ENCODE measurements at places on chromosomes 4 and X.

- DNase-seq = no peak
- no peaks in the 10 kb centered on the region for H3K4me1 ChIP-seq
- no peak overlapping the region for H3K27ac ChIP-seq
- H3K4me3 ChIP-seq = no peak overlapping the region
- no peaks in the 10 kb centered on the region for H3K36me3 ChIP-seq
- no peaks in the 10 kb centered on the region for H3K27me3 ChIP-seq
Measured at GRCh38 chr4:78863991-78864390, 75.2 kb downstream of the PAQR3 start.

DNA sequence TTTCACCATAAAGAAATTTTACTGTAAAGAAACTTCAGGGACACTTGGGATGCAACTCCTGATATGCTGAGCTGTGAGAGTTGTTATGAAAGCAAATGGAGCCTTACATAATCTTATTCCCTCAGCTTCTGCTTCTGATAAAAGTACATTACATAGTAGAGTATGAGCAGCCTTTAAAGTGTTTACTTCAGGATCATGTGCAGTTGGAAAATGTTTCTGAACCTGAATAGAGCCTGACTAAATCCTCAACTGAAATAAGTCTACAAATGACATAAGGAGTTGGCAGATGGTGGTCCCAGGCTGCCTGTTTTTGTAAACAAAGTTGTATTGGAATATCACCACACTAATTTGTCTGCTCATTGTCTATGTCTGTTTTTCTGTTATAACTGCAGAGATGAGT lies 19.3 kb downstream of the RASSF6 start:
- H3K4me1 ChIP-seq = no peaks in the 10 kb centered on the region
- no peaks in the 10 kb centered on the region for H3K36me3 ChIP-seq
- H3K4me3 ChIP-seq = no peak overlapping the region
- no peaks in the 10 kb centered on the region for H3K27me3 ChIP-seq

DNA sequence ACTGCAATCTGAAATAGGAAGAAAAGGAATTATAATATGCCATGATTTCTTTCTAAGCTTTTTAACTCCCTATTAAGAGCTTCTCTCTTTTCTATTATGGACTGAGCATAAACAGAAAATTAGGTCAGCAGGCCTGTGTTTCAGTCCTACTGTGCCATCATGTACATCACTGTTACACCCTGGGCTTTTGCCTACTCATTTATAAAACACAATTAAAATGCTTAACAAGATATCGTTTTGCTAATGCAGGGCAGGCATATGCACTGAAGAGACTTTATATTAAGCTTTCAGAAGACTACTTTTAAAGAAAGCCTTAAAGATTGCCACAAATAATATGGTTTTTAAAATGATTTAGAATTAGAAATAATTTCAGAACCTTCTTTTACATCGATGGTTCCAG lies 828 bp upstream of the BBS12 start:
- DNase-seq = no peak
- H3K27ac ChIP-seq = peak overlapping the region; percentile 58
- H3K27me3 ChIP-seq = no peaks in the 10 kb centered on the region
- no peaks in the 10 kb centered on the region for H3K36me3 ChIP-seq

DNA sequence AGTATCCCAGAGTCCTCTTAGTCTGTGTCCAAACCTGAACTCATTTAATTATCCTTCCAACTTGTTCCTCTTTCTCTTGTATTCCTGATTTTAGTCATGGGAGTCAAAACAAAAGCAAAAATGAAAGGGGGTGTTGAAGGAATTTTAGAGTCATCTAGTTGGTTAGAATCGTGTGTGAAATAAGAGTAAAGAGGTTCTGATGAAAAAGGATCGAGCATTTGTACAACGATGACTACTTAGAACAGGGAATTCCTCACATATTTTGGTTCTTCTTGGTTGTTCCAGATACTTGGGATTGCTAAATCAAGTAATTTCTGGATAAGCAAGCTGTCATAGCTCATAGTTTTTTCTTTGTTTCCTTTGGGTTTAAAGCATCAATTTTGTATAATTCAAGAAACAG lies 194.4 kb downstream of the BCOR start:
- H3K4me1 ChIP-seq = no peaks in the 10 kb centered on the region
- no peak for DNase-seq
- no peak overlapping the region for H3K27ac ChIP-seq
- no peak overlapping the region for H3K4me3 ChIP-seq
- no peaks in the 10 kb centered on the region for H3K27me3 ChIP-seq

DNA sequence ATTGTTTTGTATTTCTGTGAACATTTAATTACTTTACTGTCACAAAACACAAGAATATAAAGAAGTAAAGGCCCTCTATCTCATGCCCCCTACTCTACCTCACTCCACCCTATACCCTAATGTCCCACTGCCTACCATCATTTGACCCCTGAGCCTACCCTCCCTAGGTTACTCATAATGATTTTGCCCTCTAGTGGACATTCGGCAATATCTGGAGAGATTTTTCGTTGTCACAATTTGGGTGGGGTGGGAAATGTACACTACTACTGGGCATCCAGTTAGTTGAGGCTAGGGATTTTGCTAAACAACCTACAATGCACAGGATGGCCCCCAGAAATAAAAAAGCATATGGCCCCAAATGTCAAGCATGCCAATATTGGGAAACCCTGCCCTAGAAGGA lies 10.2 kb downstream of the TEX13A start:
- DNase-seq = no peak
- H3K27me3 ChIP-seq = no peaks in the 10 kb centered on the region
- H3K27ac ChIP-seq = no peak overlapping the region
- no peaks in the 10 kb centered on the region for H3K4me1 ChIP-seq

DNA sequence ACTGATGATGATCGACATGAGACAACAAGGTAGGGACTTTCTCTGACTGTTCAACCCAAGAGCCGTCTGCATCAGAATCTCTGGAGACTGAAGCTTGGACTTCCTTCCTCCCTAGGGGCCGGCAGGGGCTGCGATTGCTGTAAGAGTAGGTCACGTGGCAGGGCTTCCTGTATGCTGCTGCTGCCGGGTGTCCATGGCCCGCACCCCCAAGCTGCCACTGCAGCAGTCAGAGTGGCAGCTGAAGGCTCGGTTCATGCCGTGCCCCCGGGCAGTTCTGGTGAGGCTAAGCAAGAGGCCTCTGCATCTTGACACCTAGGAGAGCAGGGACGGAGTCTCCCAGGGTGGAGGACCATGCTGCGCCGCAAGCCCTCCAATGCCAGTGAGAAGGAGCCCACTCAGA lies at the start of gene SASH3:
SASH3 (plus strand) TSS at position 203 of the 400 bp plus-strand sequence; CDS start at position 352, 149 bp downstream.
- H3K27ac ChIP-seq = peak within 1 kb of the TSS; percentile 80
- DNase-seq = peak; percentile 60
- peak within 1 kb of the TSS; percentile 63 for H3K4me3 ChIP-seq
- no peaks in the 10 kb centered on the region for H3K36me3 ChIP-seq
- H3K4me1 ChIP-seq = peaks cover 57% of the 10 kb centered on the region

DNA sequence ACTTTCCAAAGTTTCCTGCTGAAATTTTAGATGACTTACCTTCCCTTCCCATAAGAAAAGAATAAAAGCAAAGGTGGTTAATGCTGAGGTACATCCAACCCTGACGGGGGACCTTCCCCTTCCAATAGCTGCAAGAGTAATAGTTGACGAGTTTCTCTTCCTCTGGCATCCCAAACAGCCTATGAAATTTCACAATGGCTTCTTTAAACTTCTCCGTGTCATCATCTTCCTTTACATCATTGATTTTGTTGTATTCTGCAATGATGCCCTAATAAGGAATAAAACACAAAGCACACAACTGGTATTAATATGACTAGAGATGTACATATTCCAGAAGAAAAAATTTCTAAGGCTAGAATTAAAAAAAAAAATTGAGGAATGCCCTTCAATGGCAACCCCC lies 76.6 kb downstream of the TBC1D9 start:
- no peaks in the 10 kb centered on the region for H3K36me3 ChIP-seq
- no peak for DNase-seq
- no peaks in the 10 kb centered on the region for H3K27me3 ChIP-seq
- H3K4me1 ChIP-seq = no peaks in the 10 kb centered on the region

- no peak overlapping the region for H3K27ac ChIP-seq
- H3K4me3 ChIP-seq = no peak overlapping the region
- no peaks in the 10 kb centered on the region for H3K4me1 ChIP-seq
- no peaks in the 10 kb centered on the region for H3K36me3 ChIP-seq
Measured at GRCh38 chr4:126957987-126958386, 674.8 kb upstream of the INTU start.

GRCh38 chr4:156556336-156556735 lies 415.3 kb downstream of the PDGFC start:
- DNase-seq = no peak
- H3K27me3 ChIP-seq = no peaks in the 10 kb centered on the region
- H3K36me3 ChIP-seq = no peaks in the 10 kb centered on the region

DNA sequence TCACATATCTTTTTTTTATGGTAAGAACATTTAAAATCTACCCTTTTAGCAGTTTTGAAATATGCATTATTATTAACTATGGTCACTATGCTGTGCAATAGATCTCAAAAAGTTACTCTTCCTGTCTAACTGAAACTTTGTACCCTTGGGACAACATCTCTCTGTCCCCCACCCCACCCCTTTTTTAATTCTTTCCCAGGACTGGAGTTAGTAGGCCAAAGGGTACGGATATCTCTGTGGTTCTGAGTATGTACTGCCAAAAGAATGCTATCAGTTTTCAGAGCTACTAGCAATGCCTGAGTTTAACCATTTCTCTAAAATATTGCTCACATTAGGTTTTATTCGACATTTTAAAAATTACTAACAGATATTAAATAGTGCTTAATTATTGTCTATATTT lies 4.7 kb upstream of the FAM241A start:
- H3K4me3 ChIP-seq = no peak overlapping the region
- no peak for DNase-seq
- H3K4me1 ChIP-seq = no peaks in the 10 kb centered on the region

DNA sequence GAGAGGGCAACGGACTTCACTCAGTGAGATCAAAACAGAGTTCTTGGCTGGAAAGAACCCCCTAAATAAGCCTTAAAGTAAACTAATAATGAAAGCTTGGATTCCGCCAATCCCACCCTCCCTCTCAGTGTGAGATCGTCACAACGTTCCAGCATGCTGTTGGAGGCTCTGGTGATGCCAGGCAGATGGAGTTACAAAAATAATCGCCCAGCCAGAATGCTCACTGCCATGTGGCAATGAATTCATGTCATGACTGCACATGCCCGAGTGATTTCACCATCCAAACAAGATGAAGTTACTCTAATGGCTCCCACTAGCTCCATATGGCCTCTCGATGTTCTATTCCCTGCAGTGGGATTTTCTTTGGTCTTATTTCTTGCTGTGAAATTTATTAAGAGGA lies 248.0 kb downstream of the SPATA18 start:
- no peaks in the 10 kb centered on the region for H3K4me1 ChIP-seq
- no peak overlapping the region for H3K27ac ChIP-seq
- no peak overlapping the region for H3K4me3 ChIP-seq
- H3K36me3 ChIP-seq = no peaks in the 10 kb centered on the region

- H3K4me3 ChIP-seq = no peak overlapping the region
- H3K4me1 ChIP-seq = no peaks in the 10 kb centered on the region
- no peak overlapping the region for H3K27ac ChIP-seq
- H3K27me3 ChIP-seq = no peaks in the 10 kb centered on the region
- no peaks in the 10 kb centered on the region for H3K36me3 ChIP-seq
Measured at GRCh38 chr4:5511791-5512190, 196.6 kb downstream of the EVC2 start.

DNA sequence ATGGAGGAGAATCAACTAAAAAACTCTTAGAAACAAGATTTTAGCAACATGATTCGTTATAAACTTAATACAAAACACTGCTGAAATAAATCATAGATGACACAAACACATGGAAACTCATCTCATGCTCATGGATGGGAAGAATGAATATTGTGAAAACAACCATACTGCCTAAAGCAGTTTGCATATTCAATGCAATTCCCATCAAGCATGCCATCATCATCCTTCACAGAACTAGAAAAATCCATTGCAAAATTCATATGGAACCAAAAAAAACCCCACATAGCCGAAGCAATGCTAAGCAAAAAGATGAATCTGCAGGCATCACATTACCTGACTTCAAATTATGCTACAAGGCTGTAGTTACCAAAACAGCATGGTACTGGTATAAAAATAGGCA lies 1015.8 kb upstream of the GRIA3 start:
- H3K4me1 ChIP-seq = no peaks in the 10 kb centered on the region
- H3K4me3 ChIP-seq = no peak overlapping the region

DNA sequence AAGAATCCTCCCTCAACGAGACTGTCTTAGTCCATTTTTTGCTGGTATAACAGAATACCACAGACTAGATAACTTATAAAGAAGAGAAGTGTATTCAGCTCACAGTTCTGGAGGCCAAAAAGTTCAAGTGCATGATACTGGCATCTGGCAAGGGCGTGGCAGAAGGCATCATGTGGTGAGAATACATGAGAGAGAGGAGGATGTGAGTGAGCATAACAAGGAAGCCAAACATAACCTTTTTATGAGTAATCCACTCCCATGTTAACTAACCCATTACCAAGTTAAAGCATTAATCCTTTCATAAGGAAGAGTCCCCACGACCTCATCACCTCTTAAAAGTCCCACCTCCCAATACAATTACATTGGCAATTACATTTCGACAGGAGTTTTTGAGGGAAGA lies 504.6 kb downstream of the IQCM start:
- DNase-seq = no peak
- H3K36me3 ChIP-seq = no peaks in the 10 kb centered on the region
- no peak overlapping the region for H3K4me3 ChIP-seq
- H3K4me1 ChIP-seq = no peaks in the 10 kb centered on the region
- H3K27ac ChIP-seq = no peak overlapping the region

DNA sequence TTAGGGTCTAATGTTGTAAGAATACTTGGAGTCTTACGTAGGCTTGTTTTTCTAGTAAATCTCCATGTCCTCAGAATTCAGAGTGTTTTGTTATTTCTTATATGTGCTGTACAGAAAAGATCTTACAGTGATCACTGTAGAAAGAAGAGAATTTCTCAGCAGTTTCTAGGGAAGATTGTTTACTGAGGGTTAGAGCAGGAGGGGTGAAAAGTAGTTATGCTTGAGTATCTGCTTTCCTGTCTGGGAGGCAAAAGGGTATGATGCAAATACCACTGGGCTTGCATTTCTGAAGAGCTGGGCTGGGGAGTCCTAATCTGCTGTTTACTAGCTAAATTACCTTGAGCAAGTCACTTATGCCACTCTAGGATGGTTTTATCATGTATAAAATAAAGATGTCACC lies 78.2 kb downstream of the BEND4 start:
- H3K4me3 ChIP-seq = no peak overlapping the region
- H3K4me1 ChIP-seq = no peaks in the 10 kb centered on the region
- no peak for DNase-seq
- H3K27me3 ChIP-seq = no peaks in the 10 kb centered on the region
- H3K36me3 ChIP-seq = peaks cover 6% of the 10 kb centered on the region
- H3K27ac ChIP-seq = no peak overlapping the region

All from effector memory CD4-positive, alpha-beta T cell (primary cell).